ENCODE measurements at places on chromosomes 6 and 20.

DNA sequence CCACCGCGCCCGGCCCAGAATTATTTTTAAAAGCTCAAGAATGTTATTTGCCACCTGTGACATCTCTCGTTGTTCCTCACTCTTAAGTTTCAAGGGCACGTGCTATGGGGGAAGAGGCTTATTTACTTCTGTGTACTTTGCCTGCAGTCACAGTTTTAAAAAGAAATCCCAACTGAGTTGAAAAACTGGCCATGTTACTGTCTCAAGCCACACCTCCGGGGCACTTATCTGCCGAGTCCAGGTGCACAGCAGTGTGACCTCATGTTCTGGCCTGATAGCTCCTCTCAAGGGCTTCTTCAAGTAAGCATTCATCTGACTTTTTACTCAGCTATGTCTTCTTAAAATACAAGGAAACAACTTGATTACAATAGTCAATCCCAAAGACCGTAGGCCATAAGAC, 34.5 kb downstream of the SHLD1 start:
- no peak for DNase-seq

DNA sequence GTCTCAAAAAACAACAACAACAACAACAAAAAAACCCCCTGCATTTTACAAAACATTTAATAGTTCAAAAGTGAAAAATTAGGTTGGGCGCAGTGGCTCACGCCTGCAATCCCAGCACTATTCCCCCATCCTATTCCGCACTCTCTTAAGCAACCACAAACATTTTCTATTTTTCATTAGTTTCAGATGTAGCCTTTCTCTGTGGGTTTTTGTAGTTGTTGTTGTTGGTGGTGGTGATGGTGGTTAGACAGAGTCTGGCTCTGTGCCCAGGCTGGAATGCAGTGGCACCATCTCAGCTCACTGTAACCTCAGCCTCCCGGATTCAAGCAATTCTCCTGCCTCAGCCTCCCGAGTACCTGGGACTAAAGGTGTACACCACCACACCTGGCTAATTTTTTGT, 6.4 kb upstream of the GMNN start:
- no peak for DNase-seq

DNA sequence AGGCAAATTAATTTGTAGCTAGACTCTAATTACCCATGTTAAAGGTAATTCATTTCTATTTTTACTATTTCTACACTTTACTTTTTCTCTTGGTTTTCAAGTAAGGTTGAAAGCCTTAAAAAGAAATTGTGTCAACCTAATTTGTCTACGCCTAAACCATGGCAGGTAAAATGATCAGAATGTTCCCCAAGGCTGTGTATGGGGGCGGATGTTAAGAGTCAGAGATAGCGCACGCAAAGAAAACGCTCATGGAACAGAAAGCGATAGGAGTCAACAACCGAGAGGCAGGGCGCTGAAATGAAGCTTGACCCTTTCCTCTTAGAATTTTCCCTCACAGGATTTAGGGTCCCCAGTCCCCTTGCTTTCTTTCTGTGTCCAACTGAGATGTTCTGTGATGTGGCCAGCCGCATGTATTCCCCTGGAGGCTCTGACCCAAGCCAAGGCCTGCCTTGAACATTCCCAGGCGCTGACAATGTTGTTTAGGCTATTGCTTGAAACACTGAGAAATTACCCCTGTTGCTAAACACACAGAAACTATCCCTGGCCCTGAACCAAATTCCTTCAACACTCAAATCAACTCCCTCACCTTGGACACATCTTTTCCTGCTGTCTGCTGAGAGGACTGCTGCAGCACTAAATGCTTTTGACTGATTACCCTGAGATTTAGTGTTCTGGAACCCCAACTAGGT, 10.9 kb downstream of the PSMB1 start:
- DNase-seq, result no peak

DNA sequence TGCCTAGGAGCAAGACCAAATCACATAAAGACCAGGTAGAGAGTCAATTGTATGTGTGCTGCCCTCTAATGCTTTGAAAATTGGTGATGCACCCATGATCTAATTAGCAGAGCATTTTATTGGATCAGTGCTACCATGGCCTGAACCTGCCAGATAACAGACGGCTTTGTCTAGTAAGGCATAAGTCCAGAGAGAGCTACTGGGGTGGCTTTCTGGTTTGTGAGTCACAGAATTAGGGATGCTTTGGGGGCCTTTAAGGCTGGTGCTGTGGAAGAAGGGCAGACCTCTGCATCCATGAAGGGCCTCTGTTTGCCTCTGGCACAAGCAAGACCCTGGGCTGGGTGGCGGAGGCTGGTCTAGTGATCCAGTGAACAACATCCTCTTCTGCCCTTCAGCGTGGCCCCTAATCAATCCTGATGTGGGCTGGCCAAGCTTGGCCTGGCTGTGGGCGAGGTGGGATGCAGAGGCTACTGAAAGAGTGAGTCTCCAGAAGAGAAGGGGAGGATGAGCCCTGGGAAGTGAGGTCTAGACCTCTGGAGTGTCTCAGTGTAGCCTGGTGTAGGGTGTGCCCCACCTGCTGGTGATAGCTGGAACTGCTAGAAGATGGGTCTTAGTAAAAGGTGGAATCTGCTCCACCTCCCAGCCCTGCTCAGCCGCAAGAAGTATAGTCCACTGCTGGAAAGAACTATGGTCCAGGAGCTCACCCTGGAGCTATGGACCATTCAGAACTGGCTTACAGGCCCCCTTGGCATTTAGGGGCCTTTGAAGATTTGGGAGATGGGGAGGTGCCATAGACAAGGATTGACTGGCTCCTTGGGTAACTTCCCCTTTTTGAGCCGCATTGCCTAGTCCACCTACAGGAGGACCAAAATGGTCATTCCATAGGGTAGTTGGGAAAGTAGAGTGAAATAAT, 36.7 kb upstream of the AAR2 start:
- no peak for DNase-seq

DNA sequence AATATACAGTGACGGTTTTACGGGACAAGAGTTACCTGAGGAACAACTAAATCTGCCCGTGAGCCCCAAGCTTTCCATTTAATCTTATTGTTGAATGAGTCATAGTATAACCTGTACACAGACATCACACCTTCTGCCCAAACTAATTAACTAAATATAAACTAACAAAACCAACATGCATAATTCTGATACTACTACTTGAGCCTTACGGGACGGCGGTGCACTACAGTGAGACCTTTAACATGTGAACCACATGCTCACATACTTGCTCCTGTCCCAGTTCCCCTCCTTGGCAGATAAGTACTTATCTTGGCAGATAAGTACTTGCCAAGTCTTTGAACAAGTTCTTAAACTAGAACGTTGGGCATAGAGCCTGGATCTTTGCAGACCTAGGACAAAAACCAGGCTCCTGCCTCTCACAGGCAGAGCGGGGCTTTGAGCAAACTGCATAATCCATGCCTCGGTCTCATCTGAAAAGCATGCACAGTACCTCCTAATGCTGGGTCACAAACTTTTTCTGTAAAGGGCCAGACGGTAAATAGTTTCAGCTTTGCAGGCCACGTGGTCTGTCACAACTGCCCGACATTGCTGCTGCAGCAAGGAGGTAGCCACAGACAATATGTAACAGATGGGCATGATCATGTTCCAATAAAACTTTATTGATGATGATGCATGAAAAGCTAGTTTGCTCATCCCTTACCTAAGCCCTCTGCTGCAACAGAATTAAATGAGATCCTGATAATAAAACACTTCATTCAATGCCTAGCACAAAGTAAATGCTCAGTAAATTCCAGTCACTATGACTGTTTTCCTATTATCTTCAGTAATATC, 23.0 kb downstream of the ZNF217 start:
- DNase-seq, result no peak

DNA sequence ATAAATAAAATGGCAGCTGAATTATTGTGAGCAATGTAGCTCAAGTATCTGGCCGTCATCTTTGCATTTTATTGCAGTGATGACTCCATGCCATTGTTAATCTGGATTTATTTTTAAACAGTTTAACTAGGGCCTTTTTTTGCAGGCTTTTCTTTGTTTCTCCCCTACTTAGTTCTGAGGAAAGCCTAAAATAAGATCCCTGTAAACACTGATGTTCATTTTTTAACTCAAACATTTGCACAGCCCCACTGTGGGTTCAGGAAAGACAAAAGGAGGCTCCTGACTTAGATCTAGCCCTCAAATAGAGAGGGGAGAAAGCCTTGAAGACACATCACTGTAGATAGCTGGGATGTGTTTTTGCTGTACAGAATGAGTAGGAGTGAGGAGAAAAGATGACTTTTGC, 69.2 kb downstream of the PLEKHG1 start:
- DNase-seq, result no peak

DNA sequence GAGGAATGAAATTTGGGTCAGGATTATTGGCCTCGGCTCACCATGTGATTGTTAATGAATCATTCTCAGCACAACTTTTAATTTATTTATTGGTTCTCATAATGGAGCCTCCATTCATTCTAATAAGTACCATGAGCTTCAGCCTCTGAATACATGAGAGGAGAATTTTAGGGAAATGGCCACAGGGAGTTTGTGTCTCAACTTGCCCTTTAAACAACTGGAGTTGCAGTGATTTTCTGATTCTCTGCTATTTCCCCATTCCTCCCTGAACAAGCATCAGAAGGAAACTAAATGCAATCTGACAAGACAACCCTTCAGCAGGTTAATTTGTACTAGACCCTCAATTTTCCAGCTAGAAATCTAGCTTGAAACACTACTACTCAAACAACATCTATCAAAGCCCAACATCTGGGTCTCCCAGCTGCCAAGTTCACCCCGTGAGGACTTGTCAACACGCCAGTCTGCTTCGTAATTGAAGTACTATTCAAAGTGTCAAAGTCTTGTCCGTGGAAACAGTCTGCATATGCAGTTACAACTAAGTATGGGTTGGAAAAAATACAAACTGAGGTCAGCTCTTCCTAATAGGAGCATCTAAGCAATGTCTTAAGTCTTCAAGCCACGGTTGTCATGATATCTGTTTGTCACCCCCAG, 235.4 kb downstream of the CDH4 start:
- DNase-seq, result no peak

GRCh38 chr6:20997143-20997769, 463.0 kb downstream of the CDKAL1 start:
- DNase-seq, result no peak

- no peak for DNase-seq
These were observed 3.6 kb downstream of the TOP1 start for GRCh38 chr20:41032271-41032670.

DNA sequence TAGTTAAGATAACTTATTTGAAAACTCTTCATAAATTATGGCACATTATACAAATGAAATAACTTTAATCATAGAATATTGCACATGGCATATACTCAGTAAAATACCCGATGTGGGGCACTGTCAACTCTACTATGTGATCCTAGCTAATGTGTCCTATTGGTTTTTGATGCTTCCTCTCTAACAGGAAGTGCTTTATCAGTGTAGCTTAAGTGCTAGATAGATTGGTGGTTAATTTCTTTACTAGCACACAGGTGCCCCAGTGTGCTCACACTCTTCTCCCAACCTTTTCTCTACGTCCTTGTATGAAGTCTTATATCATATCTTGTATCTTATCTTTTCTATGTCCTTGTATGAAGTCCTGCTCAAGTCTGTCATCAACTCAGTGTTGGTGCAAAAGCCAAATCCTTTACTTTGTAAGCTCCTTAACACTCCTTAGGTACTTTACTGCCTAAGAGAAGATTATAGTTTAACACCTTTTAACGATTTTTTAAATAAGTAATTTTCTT, 358.9 kb downstream of the CENPW start:
- no peak for DNase-seq

GRCh38 chr6:43253401-43253800, 10.1 kb downstream of the TTBK1 start:
- DNase-seq, result no peak

- DNase-seq, result no peak
These were observed 39.9 kb downstream of the PREX1 start for GRCh38 chr20:48787861-48788375.

DNA sequence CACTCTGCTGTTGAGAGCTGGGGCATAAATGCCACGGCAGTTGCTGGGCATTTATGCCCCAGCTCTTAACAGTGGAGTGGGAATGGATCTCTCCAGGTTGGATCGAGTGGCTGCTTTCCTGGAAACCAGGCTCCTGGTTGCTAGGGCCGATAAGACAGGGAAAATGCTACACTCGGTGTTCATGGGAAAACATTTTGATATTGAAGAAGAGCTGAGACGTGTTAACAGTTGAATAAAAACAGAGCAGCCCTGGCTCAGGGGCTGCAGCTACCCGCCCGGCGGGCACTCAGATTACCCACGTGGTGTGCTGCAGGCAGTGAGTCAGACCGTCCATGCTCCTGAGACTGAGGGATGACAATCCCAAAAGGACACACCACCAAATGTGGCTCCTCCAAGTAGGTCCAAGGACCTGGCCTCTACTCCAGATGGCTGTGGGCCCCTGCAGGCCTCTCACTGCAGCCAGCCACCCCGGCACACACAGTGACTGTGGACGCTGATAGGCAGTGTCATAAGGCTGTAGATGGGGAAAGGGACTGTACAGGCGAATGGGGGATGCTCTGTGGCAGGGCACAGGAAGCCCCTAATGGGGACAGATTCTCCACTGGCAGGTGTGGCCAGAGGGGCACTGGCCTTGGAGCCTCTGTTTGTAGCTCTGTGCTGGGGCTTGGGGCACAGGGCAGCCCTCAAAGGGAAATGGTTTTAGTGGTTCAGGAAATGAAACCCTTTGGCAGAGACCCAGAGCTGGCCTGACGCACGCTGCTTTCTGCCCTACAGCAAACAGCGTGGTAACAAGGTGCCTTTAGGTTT, 237.8 kb downstream of the LY86 start:
- no peak for DNase-seq

- DNase-seq, result no peak
These were observed 519.7 kb upstream of the ID4 start for GRCh38 chr6:19317431-19317986.

- DNase-seq, result no peak
These were observed 84.6 kb upstream of the SPTLC3 start for GRCh38 chr20:12924126-12924525.

All from mesenteric fat pad (tissue), 1 donor.